ENCODE measurements at places on chromosomes 12 and 14. TPM values are rescaled to one million over a fixed set of nuclear protein-coding genes. Genes with fewer than 3 reads are reported as not detected.

Gene ALDH2
- polyA plus RNA-seq: 86.7 TPM

Gene TMTC2
- polyA plus RNA-seq: 45.6 TPM

Gene KRT74
- not detected for polyA plus RNA-seq

Gene CCDC197
- not detected for polyA plus RNA-seq

Gene ABCB9
- 2.6 TPM for polyA plus RNA-seq

Gene KCNH3
- 8.5 TPM for polyA plus RNA-seq

Gene PLEKHD1
- 5.8 TPM for polyA plus RNA-seq

Gene AKAP5
- polyA plus RNA-seq: 6.6 TPM

Gene OR6C74
- polyA plus RNA-seq: not detected

Gene CLEC6A
- 0.10 TPM for polyA plus RNA-seq

Gene RNASE3
- polyA plus RNA-seq: 0.57 TPM

Gene KRT6A
- polyA plus RNA-seq: not detected

Gene PAPLN
- polyA plus RNA-seq: 17.0 TPM

Gene CLEC2B
- polyA plus RNA-seq: 4.2 TPM

Gene AKAP3
- polyA plus RNA-seq: 1.4 TPM

Gene CYP46A1
- polyA plus RNA-seq: 3.4 TPM

- no peak for DNase-seq
Observed at GRCh38 chr12:63802012-63802608, 22.4 kb downstream of the RXYLT1 start.

DNA sequence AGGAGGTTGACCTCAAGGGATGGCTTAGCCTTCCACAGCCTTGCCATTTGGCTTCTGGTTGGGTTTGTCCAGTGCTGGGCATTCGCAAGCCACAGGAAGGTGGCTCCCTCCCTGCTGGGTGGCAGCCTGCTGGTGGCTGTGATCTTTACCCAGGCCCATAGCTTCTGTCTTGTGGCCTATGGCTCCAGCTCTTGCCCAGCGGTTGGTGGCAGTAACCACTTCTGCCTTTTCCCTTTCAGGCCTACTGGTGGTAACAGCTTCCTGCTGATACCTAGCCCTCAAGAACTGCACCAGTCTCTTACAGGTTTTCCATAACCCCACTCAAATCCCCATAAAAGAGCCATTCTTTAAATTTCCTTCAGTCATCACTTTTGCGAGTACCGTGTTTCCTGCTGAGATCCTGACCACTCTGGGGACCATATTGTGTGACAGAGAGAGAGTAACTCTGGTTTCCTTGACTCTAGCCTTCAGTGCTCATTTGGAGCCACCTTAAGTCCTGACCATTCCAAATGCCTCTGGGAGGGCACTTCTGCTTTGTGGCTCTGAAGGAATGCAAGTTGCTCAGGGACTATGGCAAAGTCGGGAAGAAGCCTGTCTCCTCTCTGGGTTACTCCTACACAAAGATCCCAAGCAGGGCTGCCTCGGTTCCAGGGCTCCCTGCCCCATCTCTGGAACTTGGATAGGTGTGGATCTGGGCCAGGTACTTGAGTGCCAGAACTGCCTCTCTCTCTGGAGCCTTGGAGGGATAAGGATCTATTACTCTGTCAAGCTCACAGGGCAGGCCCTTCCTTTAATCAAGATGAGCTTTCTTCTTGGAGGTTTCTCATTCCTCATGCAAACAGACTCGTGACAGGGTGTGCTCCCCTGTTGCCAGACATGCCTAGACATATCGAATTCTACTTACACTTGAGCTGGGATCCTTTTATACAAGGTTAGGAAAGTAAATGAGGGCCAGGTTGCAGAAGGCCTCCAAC lies 2.9 kb upstream of the NYNRIN start:
- DNase-seq: no peak

- DNase-seq: no peak
Observed at GRCh38 chr12:67645126-67645525, 3.4 kb upstream of the DYRK2 start.

DNA sequence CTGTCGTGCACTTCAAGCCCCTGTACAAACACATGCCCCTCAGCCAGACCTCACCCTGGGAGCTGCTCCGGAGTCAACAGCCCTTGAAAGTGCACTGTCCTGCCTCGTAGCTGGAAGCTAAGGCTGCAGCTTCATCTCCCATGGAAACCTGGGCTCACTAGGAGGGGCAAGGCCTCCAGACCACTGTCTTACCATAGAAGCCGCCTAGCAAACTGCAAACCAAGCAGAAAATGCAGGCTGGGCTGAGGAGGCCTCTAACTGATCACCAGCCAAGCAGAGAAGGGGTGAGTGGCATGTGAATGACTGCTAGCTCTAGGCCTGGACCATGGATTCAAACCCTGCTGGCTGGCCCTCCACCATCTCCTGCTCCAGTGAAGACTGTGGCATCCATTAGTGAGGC lies 340.2 kb downstream of the CACNA1C start:
- DNase-seq: no peak

GRCh38 chr12:17976202-17976601 lies 113.8 kb downstream of the RERGL start:
- no peak for DNase-seq

GRCh38 chr12:53508534-53509170 lies 1.4 kb upstream of the NPFF start:
- DNase-seq: no peak

DNA sequence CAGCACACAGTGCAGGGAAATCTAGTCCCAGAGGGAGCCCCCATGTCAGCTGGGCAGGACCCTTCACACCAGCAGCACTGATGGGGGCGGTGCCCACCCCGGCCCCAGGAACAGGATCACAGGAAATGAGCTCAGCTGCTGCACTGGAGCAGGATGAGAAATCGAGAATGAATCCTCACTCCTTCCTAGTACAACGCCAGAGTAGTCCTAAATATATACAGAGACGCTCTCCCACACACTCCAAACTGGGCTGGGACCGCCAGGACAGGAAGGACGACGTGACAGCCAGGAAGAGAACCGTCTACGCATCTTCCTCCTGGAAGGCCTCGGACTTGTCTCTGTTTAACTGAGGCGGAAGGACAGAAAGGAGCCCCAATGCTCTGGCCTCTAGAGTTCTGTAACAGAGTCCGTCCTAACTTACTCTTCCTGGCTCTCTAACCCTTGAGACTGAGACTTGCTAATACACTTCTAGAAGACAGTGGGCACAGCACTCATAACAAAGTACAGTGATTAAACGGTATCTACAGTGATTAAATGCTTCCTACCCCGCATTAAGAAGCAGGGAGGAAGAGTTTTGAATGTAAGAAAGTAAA lies 33.4 kb downstream of the CDC42BPB start:
- no peak for DNase-seq

GRCh38 chr14:58430156-58430555 lies 2.6 kb downstream of the KIAA0586 start:
- no peak for DNase-seq

- DNase-seq: no peak
Observed at GRCh38 chr12:57539134-57539768, 7.7 kb downstream of the DCTN2 start.

- no peak for DNase-seq
Observed at GRCh38 chr12:32702946-32703345, 23.8 kb downstream of the DNM1L start.

DNA sequence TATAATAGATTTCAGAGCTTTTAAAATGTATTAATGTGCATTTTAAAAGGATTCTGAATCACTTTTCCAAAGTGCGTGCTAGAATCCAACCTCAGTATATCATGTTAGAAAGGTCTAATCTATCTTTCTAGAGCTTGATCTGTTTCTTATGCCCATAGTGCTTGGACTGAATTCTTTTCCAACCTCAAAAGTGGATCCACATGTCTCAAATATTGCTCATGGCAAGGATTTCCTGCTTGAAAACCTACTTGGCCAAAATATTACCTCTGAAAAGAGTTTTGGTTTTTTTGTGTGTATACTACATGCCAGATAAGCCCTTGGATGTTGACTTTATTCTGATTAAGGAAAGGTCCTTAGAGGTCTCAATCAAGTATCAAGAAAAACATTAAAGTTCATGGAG lies 16.9 kb upstream of the SLC6A15 start:
- no peak for DNase-seq

GRCh38 chr12:27331291-27331926 lies 1.2 kb upstream of the BMAL2 start:
- DNase-seq: no peak

- peak; percentile 46 for DNase-seq
Observed at GRCh38 chr14:58501214-58501816, 73.8 kb downstream of the KIAA0586 start.

DNA sequence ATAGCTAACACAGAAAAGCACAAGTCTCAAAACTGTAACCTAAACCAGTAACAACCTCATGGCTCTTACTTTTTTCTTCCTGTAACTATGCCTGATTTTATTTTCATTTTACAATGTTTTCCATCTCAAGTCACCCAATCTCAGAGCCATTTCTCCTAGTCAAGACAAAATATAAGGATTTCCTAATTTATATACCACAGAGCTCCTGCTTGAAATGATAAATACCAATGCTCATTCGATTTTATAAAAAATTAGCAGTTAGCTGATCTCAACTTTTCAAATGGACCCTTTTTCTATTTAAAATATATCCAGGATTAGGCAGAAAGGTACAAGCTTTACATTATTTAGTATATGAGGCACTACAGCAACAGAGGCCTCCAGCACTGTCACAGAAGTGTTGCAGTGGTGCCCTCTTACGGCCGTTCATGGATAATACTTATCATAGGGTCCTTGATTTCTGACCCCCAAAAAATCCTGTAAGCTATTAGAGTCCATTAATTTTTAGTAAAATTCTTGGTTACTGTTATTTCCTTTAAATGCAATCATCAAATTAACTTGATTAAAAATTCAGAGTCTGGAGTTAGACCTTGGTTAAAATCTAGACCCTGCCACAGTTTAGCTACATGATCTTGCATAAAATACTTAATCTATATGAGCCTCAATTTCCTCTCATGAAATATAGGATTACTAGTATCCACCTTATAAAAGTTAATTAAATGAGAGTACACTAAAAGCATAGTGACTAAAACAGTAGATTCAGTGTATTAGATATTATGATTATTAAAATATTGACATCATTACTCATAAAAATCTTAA lies 68.3 kb downstream of the SEC23A start:
- no peak for DNase-seq

- DNase-seq: no peak
Observed at GRCh38 chr12:90013409-90013808, 304.8 kb upstream of the ATP2B1 start.

DNA sequence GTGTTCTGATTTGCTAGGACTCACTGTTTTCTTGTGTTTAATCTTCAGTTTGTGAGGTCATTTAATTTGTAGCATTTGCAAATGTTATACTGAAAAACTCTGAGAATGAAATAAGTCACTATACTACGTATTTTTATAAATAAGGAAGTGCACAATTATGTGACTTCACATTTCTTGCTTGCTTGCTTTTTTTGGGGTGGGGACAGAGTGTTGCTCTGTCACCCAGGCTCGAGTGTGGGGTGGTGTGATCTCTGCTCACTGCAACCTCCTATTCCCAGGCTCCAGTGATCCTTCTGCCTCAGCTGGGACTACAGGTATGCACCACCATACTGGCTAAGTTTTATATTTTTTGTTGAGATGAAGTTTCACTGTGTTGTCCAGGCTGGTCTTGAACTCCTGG lies 32.7 kb downstream of the RBM25 start:
- DNase-seq: no peak

- no peak for DNase-seq
Observed at GRCh38 chr12:127749416-127749815, 517.6 kb upstream of the TMEM132C start.

DNA sequence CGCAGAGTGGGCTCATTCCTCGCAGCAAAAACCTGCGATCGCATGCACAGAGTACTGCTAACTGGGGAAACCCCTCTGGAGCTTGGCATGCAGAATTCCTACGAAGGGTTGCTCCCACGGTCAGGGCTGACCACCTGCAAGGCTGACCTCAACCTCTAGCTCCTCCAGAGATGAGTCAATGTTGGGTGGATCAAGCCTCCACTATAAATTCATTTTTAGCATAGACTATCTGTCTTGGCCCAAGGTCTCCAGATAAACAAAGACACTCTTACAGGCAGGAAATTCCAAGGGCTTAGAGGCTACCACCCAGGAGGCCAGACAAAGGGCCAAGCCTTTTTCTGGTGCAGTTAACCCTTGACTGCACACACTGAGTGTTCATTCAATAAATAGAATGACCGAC lies 296.5 kb downstream of the TMEM132D start:
- no peak for DNase-seq

- no peak for DNase-seq
Observed at GRCh38 chr14:21199611-21200560, 44.0 kb upstream of the OR5AU1 start.

DNA sequence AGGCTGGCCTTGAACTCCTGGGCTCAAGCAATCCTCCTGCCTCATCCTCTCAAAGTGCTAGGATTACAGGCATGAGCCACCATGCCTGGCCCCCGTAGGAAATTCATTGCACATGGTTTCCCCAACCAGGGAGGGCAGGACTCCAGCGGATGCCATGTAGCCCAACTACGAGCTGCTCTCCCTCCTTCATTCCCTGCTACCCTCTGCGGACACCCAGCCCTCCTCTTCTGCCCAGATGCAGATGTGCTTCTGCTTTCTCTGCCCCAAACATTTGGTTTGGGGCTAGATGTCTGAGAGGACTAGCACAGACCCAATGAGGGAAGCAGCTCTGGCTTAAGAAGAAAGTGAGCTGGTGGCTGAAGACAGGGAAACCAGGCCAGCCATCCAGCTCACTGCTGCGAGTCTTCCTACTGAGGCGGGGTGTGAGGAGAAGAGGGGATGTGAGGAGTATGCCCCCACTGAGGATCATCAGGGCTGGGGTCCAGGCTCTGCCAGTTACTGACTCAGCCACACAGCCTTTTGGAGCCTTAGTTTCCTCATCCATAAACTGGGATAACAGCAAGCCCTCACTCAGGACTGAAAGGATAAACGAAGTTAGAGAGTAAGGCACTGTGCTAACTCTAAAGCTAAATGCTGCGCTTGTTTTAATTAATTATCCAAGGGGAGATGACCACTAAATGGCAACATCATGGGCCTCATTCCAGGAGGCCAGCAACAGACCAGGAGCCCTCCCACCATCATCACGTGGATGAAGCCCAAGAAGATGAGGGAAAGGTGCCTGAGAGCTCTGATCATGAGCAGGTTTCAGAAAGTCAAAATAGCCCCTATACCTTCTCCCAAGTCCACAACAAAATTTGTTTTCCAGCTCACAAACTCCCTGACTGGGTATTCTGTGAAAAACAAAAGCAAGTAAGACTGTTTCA lies 10.9 kb downstream of the CTDSP2 start:
- no peak for DNase-seq

DNA sequence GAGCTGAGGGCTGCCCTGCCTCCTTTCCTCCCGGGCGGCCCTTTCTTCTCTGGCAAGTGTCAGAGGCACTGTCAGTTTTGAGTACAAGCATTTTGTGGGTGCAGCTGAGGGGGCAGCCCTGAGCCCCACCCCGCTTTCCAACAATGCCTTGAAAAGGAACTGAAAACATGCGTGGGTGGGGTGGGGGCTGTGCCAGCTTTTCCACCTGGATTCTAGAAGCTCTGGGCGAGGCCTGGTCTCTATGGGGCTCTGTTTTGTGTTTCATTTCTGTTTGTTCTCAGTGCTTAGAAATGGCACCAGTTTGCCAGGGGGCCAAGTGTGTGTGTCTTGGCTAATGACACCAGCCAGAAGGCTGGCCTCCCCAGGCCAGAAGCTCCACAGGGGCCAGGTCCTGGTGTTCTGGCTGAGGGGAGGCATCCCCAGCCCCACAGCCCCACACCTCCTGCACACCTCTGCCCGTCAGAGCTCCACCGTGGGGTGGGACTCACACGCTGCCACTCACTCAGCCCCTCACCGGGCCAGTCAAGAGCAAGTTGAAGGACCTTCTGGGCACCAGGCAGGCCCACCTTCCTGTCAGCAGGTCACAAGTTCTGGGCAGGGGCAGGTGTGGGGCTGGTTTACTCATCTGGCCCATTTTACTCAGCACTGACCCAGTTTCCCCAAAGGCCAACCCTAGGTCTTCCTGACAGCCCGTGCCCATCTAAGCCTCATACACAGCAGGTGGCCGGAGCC lies 155.1 kb downstream of the CALM1 start:
- DNase-seq: no peak
